Effector memory CD8-positive, alpha-beta T cell (primary cell): ENCODE measurements at places on chromosomes 7 and 10.

DNA sequence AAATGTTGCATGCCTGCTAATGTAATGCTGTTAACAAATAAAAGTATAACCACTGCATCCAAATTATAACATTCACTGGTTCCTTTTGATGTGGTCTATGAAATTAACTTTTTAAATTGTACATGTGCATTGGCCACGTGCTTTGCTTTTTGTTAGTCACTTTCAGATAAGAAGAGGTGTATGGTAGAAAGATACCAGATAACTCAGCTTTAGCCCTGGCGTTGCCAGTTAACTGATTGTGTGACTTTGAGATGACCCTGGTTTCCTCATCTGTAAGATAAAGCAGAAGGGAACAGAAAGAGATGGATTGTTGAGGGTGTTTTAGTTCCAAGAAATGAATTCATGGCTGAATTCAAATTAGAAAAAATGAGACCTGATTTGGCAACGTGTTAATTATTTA lies 1.9 kb upstream of the TRDMT1 start:
- DNase-seq, result no peak

DNA sequence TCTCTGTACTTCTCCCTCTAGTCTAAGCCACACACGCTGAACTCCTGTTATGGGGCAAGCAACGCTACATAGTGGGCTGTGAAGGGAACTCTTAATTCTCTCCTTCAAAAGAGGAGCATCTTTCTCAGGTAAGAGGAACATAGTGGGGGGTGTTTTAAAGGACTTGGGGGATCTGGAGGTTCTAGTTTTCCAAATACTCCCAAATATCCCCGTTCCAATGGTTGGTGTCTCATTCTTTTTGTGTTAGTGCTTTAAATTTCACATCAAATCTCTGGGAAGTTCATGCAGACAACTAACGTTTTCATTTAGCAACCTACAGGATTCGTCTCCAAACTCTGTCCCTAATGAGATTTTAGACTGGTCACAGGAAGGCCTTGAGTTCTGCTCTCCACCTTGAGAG lies 12.4 kb upstream of the WDR86 start:
- no peak for DNase-seq

DNA sequence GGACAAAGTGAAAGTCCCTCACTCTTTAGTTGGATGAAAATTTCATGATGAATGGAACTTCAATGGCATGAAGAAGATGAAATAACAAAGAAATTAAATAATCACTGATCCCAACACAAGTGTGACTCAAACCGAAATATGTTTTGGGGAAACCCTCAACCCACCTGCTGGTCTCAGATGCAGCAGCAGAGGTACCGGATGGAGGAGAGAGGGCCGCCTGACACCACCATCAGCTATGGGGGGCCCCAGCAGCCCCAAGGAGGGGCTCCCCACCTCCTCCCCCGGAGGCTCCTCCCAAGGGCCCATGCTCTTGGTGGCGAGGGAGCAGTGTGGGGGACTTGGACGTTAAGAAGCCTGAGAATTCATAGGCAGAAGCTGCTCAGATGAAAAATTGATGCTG lies 137.2 kb upstream of the ADARB2 start:
- no peak for DNase-seq

DNA sequence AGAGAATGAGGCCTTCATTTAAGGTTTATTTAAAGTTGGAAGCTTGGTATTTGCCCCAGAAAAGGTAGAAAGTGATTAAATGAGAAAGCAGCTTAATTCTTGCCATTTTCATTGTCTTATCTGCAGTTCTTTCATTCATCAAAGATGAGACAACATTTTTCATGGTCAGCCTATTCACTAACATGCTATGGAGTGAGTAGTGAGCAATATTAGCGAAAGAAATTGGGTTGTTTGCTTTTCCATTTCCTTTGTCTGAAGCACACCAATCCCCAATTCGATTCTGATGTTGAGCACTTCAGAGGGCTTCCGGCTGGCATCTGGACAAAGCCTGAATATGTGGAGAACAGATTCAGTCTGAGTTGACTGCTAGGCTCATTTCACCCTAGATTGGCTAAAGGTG lies 317.2 kb downstream of the BBS9 start:
- DNase-seq, result no peak

DNA sequence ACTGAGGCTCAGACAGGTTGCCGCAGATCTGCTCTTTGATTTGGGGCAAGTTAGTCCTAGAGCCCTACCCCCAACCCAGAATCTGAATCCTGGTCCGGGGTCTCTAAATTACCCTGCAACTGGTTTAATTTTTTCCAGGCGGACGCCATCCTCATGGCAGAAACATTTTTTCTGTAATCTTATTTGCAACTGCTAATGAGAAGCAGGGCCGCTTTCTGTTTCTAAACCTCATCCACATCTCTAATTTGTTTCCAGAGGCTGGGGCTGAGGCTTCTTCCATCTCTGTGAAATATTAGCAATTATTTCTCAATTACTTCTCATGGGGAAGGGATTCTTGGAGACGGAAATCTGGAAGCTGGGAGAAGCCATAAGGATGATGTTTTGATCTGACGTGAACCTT lies 261.6 kb downstream of the RPS24 start:
- no peak for DNase-seq

GRCh38 chr10:2856598-2856997 lies 210.8 kb upstream of the PFKP start:
- no peak for DNase-seq

DNA sequence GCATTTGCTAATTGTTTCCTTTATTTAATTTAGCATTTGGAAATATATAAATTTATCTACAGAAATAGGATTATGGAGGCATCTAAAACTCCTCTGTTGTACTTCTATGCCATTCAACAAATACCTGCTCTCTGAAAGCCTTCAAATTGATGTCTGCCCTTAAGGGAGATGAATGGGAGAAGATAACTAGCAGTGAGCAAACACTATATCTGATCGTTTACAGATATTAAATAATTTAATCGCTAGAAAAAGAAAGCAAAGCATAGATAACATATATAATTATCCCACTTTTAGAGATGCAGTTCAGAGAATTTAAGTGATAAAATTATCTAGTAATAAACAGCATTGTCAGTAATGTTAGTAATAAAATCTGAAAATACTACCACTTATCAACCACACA lies 524.9 kb downstream of the NRG3 start:
- no peak for DNase-seq

- no peak for DNase-seq
Measured at GRCh38 chr10:22537810-22538209, 176.6 kb downstream of the PIP4K2A start.

DNA sequence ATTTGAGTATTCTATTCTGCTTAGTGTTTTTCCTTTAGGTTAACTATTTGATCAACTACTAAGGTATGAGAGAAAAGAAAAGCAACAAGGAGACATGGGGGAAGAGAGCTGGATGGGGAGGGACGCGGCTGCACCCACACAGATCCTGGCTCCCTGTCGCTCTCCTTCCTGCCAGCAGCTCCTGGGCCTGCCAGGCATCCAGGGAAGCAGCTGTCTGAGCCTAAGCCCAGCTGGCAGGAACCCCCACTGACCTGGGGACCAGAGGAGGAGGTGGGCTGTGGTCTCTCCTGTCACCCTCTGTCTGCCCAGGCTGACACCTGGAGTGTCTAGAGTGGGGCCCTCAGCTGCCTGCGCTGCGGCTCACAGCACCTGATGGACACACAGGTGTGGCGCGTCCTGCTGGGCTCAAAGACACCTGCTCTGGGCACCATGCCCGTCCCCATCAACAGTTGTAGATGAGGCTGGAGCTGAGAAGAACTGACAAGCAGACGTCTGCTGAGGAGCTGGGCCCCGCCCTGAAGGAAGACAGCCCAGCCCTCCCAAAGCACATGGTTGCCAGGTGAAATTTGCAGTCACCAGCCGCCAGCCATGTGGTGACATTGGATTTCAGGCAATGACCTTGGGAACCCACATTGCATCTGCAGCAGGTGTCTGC lies 207.9 kb downstream of the PLXNA4 start:
- DNase-seq, result no peak

DNA sequence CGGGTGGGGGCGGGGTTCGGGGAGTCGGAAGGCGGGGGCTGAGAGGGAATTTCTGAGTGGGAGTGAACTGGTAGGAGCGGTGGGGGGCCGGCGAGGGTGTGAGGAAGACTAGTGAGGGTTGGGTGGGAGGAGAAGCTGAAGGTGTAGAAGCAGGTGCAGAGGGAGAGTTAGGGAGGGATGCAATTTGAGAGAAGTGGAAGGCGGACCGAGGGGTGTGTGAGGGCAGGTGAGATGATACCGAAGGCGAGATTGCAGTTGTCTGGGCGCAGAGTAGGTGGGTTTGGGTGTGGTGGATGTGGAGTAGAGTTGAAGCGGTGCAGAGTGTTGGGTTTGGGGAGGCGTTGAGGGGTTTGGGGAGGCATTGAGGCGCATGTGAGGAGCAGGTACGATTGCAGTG lies 643 bp downstream of the KAT6B start:
- DNase-seq, result no peak

DNA sequence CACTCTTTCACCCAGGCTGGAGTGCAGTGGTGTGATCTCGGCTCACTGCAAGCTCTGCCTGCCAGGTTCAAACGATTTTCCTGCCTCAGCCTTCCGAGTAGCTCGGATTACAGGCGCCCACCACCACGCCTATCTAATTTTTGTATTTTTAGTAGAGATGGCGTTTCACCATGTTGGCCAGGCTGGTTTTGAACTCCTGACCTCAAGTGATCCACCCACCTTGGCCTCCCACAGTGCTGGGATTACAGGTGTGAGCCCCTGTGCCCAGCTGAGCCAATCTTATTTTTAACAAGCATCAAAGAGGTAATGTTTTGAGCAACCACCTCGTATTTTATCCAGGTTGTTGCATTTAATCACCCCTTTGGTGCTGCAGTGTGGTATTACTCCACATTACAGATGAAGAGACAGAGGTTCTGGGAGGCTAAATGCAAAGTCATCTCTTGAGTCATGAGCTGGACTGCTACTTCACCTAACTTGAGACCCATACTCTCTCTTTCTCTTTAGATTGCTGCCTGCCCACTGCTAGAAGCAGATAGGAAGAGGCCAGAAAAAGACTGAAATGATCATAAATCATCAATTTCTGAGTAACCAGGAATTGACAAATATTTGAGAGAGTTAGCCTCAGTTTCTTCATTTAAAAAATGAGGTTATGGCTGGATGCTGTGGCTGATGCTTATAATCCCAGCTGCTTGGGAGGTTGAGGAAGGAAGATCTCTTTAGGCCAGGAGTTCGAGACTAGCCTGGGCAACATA lies 116.2 kb downstream of the CAMK1D start:
- no peak for DNase-seq
